Neural progenitor cell (in vitro differentiated cells): ENCODE measurements at places on chromosomes 1 and 21. TPM values are rescaled to one million over a fixed set of nuclear protein-coding genes. Genes with fewer than 3 reads are reported as not detected.

Gene MPL
- total RNA-seq = 0.09 TPM in 1 of 2 replicates, not detected in the other

Gene SPATA45
- total RNA-seq = 1.1 TPM in 1 of 2 replicates, not detected in the other

Gene RAP1GAP
- total RNA-seq = 2.6 and 3.9 TPM in 2 replicates

Gene CD48
- not detected in 2 replicates for total RNA-seq

Gene ENO1
- total RNA-seq = 1,414 and 2,157 TPM in 2 replicates

Gene DPH5
- 63.3 and 99.4 TPM in 2 replicates for total RNA-seq

Gene CDCA8
- 49.3 and 65.0 TPM in 2 replicates for total RNA-seq

Gene ZFP69
- 6.0 and 8.9 TPM in 2 replicates for total RNA-seq

Gene HUNK
- 4.7 and 5.7 TPM in 2 replicates for total RNA-seq

Gene IL10
- total RNA-seq = not detected in 2 replicates

Gene INKA2
- total RNA-seq = 2.4 TPM in 1 of 2 replicates, not detected in the other

Gene VCAM1
- total RNA-seq = 0.34 and 2.1 TPM in 2 replicates

Gene SPRR5
- total RNA-seq = not detected in 2 replicates

Gene CLEC20A
- not detected in 2 replicates for total RNA-seq

Gene FAM131C
- total RNA-seq = 0.13 and 2.6 TPM in 2 replicates

Gene GOLT1A
- 1.2 TPM in 1 of 2 replicates, not detected in the other for total RNA-seq

Gene MSH4
- total RNA-seq = 0.09 TPM in 1 of 2 replicates, not detected in the other

Gene RORC
- not detected in 2 replicates for total RNA-seq

Gene CYP4A11
- total RNA-seq = not detected in 2 replicates

Gene LCE2C
- total RNA-seq = not detected in 2 replicates

Gene EVA1B
- 3.1 and 14.7 TPM in 2 replicates for total RNA-seq
